ENCODE measurements at places on chromosomes 7 and 10. TPM values are rescaled to one million over a fixed set of nuclear protein-coding genes. Genes with fewer than 3 reads are reported as not detected.

RBP3 gene
- not detected for total RNA-seq

PLCE1 gene
- total RNA-seq = 16.2 TPM

HIPK2 gene
- 60.6 TPM for total RNA-seq

HPSE2 gene
- 4.0 TPM for total RNA-seq

Measured in metanephros (tissue), 2 donors.